ENCODE measurements at places on chromosomes 5 and 9. TPM values are rescaled to one million over a fixed set of nuclear protein-coding genes. Genes with fewer than 3 reads are reported as not detected.

Gene LHX3
- total RNA-seq = not detected

GRCh38 chr5:57566914-57567313, 84.3 kb upstream of the ACTBL2 start:
- DNase-seq = peak; percentile 31

Gene SH3TC2
- total RNA-seq = 12.3 TPM

DNA sequence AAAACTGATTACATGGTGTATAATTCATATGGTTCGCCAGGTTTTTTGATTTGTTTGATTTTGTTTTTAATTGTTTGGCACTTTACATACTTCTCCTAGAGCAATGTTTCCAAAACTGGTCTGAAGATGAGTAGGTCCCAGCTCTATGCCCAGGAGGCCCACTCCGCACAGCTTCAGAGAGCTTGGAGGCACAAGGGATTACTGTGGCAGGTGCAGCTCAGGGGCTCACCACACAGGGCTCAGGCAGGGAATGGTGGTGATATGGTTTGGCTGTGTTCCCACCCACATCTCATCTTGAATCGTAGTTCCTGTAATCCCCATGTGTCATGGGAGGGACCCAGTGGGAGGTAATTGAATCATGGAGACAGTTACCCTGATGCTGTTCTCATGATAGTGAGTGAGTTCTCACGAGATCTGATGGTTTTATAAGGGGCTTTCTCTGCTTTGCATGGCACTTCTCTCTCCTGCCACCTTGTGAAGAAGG, 296.6 kb downstream of the MED10 start:
- no peak for DNase-seq

- no peak for DNase-seq
Observed at GRCh38 chr5:84385705-84386104, 1.0 kb upstream of the EDIL3 start.

- DNase-seq = no peak
Observed at GRCh38 chr9:134784577-134785305, 95.9 kb upstream of the FCN2 start.

Gene PDE6A
- total RNA-seq = not detected

GRCh38 chr9:108662956-108663355, 192.8 kb downstream of the ACTL7B start:
- no peak for DNase-seq

Gene NEURL1B
- total RNA-seq = 4.2 TPM

Gene CD74
- 4.0 TPM for total RNA-seq

Gene ADAMTS19
- total RNA-seq = 0.34 TPM

Gene UBE2QL1
- total RNA-seq = not detected

Gene PCDHA1
- total RNA-seq = not detected

DNA sequence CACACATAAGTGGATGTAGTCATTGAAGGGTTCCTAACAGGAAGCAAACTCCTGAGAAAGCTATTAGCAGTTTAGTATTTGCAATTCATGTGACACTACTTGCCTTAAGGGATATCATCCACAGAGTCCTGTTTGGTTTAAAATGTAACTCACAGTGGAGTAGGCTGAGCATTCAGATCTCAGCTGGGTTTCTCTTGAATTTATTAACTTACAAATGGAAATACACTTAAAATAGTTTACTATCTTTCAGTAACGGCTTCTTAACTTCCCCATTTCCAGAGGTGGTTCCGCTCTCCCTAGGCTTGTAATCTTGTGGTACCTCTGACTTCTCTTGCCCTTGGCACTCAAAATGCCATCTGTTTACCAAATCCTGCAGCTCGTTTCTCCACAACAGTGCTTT, 660.7 kb upstream of the ADAMTS16 start:
- no peak for DNase-seq

GRCh38 chr5:127055880-127056653, 17.2 kb downstream of the C5orf63 start:
- DNase-seq = no peak

DNA sequence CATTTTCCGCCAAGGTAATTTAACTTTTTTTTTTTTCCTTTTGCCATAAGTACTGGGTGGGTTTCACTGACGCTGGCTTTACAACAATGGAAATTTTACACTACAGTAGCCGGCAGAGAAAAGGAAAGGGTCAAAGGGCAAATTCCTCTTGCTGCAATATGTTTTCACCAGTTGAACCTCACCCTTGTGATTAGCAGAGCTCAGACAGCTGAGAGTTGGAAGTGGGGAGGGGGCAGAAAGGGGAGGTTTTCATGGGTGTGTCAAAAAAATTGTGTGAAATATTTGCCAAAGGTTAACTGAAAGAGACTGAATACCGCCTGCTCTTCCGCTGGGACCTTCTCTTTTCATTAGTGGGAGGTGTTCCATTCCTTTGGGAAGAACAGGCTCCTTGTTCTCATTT, 296.9 kb downstream of the ADAMTS6 start:
- DNase-seq = no peak

GRCh38 chr9:126625329-126626126, 11.8 kb downstream of the LMX1B start:
- DNase-seq = no peak

Gene PRDM9
- total RNA-seq = not detected

DNA sequence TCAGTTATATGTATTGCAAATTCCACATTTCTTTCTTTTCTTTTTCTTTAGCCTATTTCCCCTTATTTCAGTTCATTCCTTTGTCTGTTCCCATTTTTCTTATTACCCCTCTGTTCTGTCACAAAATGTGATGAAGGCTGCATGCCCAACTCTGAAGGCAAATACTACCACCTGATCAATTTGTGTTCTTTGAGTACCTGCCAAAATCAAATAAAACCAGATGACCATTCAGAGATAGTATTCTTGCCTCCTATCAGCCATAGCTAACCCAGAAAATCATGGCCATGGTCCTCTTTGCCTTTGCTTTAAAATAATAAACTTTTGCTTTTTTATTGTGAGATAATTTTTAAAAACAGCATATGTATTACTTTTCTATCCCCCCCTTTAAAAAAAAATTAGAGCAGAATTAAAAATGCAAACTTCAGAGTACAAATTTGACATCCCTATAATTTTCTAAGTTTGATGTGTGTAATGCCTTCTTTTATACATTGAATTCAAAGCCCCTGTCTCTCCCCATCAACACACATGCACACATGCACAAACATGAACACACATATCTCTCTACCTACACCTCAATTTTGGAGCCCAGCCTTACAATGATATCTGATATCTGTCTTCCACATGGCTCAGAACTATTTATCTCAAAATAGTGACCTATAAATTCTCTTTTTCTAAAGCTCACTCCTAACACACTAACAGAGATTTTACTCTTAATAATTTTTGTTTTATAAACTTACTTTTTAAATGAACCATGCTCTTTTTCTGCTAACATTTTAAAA, 3.5 kb downstream of the RFESD start:
- no peak for DNase-seq

GRCh38 chr5:74044936-74045335, 418.9 kb downstream of the ARHGEF28 start:
- DNase-seq = no peak

GRCh38 chr5:7445068-7445467, 49.1 kb downstream of the ADCY2 start:
- DNase-seq = no peak

Gene EIF4EBP3
- total RNA-seq = 2.5 TPM

Gene NPDC1
- 7.3 TPM for total RNA-seq

Gene EFNA5
- total RNA-seq = 5.3 TPM

Gene ZCCHC7
- total RNA-seq = 15.5 TPM

Measured in foreskin keratinocyte (primary cell).